Prostate gland (tissue), 2 donors: ENCODE measurements at places on chromosomes 6 and 20.

DNA sequence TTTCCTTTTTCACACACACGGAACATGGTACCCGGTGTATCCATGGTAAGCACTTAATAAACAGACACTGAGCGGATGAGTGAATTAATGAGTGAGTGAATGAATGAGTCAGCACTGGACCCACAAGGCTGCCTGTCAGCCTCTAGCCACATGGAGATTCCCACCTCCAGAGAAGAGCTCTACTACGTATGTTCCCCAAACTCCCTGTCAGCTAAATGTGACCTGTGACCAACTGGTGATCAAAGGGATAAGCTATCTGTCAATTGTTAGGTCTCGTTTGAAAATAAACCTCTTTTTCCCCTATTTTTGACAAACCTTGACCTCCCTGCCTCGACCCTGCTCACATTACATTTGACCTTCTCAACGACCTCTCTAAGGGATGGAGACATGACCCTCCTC lies 24.5 kb upstream of the TAF8 start:
- no peak for DNase-seq

DNA sequence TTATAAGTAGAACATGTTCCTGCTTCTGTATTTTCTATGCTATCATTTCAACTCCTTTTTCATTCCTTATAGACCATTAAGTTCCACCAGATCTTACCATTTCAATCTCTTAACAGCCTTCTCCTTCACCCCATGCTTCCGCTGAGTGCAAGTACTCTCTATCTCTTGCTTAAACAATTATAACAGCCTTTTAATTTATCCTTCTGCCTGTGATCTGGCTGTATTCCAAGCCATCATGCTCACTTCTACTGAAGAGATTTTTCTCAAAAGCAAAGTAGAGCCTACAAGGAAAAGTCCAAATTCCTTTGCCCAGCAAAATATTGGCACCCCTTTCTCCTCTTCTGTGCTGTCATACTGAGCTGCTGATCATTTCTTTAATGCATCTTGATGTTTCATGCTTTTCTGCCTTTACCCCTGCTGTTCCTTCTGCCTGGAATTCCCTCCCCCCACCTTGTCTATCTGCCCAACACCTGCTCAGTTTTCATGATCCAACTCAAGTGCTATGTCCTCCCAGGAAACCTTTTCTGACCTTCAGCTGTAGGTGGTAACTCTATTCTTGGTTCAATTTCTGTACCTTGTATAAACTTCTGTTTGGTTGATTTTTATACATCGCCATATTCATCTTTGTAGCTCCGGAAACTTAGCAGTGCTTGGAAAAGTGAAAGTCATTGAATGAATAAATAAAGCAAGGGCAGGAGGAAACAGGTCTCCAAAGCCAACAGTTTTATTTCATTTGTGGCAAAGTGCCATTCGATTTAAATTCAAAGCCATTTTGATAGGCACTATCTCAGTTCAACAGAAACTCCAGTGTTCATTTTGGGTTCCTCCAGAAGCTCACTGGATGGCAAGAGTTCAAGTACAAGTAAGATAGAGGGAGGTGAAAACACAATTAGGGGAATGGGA lies 10.5 kb upstream of the BMP2 start:
- DNase-seq = no peak

- no peak for DNase-seq
Measured at GRCh38 chr6:145141572-145141971, 593.7 kb downstream of the EPM2A start.

DNA sequence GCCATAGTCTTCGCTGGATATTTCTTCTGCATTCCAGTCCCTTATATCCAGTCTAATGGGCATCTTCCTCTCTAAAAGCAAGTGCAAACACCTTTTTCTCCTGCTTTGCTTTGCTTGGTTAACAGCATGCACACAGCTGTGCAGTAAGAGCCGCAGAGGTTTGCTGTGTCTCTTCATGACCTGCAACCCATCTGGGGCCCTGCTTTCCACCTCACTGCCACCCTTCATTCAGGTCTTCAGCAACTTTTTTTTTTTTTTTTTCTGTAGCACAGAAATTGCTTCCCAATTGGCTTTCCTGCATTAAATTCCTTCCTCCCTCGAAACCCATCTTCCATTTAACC lies 14.4 kb downstream of the NEDD9 start:
- no peak for DNase-seq

DNA sequence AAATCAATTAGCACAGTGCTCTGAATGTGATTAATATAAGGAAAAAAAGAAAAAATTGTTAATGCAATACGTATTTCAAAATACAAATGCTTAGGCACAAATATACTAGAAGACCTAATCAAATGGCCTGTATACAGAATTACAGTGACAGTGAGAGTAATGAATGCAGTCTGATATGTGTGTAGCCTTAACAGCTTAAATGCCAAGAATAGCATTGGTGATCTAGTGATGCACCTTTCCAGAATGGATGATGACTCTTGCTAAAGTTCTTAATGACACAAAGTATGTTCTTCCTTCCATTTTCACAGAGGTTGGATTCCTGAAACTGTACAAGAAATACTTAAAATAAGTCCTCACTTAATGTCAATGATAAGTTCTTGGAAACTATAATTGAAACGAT lies 131.0 kb downstream of the CDKAL1 start:
- no peak for DNase-seq

GRCh38 chr20:34066476-34067090 lies 45.5 kb downstream of the EIF2S2 start:
- DNase-seq = no peak

GRCh38 chr6:29941016-29941415 lies 1.3 kb upstream of the HLA-A start:
- DNase-seq = no peak

DNA sequence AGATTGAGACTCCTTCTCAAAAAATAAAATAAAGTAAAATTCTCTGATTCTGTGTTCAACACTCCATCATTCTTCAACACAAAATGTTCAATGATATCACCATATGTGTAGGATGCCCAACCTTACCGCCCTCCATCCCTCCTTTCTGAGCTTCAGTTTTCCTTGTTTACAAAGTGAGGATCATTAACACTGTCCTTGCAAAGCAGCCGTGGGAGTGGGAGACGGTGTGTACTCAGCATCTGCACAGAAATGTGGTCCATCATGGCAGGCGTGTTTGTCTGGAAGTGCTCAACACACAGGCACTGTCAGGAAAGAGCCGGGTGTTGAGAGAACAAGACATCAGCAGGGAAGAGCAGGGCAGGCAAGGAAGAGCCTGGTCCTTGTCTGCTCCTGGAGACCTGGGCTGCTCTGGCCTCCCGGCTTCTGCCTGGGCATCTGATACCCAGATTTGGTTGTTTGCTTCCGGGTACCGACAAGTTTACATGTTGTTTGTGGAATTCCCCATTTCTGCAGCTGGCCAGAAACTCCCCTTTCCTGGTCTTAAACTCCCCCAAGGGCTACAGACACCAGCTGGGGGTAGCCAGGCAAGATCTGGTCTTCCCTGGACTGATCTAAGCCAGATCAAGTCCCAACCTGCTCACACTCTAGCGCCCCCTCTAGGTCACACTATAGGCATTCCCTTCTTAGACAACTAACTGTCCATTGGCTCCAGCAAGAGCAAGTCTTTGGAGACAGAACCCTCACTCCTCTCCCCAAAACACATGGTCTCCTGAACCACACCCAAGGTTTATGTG lies 26.7 kb upstream of the TTPAL start:
- no peak for DNase-seq
